ENCODE measurements at places on chromosomes 13 and 19. TPM values are rescaled to one million over a fixed set of nuclear protein-coding genes. Genes with fewer than 3 reads are reported as not detected.
A peak's percentile ranks its signal among the peaks of the same experiment; 100 is the strongest.

DNA sequence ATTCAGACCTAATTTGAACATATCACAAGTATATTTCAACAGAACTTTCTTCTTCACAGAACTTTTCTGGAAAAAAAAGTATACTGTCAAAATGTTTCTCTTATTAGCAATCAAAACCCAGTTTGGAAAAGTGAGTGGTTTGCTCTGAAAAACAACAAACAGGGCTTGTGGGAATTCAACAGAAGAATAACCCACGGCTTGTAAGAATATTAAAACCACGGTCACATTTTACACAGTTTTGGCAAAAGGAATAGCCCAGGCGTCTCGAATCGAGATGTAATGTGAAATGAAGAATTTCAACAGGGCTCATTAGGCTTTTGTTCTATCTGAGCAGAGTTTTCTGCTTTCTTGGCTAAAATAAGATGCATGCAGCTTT is 70.7 kb downstream of the COL4A2 start:
- no peak for DNase-seq

Gene GZMM
- not detected for total RNA-seq

Gene ZFP82
- 0.88 TPM for total RNA-seq

DNA sequence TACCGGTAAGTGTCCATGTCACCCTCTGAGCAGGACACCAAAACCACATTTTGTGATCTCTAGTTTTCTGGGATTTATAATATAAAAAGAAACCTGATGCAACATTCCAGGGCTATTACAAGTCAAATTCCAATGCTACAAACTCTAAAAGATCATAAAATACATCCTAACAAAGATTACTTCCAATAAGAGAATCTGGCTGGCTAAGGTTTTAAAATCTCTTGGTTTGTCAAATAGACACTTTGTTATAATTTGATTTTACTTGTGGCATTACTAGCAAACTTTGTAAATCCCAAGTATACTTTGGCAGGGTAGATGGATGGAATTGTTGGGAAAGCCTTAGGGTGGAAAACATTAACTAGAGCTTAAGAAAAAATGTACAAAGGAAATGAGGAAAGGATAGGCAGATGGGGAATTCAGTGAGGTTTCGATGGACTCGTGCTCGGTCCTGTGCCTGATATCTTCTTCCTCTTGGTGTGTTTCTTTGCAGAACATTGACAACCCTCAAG is 74.0 kb upstream of the POMP start:
- DNase-seq: no peak

- DNase-seq: peak; percentile 46
These were observed 10.5 kb downstream of the ZIC2 start for GRCh38 chr13:99991828-99992775.

DNA sequence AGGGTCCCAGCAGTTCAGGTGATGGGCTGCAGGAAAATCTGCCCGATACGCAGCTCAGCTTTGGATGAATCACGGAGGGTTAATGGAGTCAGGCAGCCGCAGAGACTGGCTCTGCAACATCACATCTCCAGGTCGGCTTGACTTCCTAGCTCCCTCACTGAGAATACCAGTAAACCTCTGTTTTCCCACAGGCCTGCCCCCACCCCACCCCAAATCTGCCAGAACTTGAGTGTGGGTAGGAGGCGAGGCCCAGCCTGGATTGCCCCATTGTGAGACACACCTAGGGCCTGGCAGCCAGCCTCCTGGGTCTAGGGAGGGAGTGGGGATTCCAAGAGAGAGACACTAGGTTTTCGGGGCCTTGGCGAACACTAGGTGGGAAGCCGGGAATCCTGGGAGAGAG is 3.7 kb upstream of the KRTDAP start:
- no peak for DNase-seq

DNA sequence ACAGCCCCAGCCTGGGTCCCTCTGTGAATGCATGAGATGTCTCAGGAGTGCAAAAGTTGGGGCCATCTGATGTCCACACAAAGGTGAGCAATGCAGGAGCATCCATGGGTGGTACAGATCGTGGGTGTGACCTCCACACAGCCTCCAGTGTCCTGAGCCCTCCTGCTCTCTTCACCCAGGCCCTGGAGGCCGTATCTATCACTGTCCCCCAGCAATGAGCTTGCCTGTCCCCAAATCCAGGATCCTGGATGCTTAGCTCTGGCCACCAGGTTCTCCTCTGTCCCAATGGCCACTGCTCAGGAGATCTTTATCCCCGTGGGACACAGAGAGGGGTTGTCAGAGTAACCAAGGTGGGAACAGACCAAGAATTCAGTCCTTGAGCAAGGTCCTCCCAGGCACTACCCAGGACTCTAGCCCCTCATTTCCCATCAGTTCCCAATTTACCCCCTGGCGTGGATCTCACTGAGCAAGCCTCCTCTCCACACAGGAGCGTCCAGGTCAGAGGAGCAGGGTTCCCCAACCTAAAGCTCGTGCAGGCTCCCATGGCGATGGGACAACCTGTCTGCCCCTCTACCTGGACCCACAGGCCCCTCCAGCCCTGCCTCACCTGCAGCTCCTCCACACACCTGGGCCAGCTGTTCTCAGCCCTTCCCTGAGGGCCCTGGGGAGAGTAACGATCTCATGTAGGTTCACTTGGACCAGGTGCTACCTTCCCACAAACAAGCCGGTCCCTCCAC is 11.3 kb downstream of the CEACAM21 start:
- DNase-seq: no peak

DNA sequence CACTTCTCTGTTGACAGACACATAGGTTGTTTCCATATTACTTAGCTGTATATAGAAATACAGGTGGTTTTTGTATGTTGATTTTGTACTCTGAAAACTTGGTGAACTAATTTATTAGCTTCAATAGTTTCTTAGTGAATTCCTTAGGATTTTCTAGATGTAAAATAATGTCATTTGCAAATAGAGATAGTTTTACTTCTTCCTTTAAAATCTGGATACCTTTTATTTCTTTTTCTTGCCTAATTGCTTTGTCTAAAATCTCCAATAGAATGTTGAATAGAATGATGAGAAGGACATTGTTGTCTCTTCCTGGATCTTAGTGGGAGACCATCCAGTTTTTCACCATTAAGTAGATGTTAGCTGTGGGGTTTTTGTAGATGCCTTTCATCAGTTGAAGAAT is 18.7 kb downstream of the RB1 start:
- no peak for DNase-seq

Gene CCDC8
- total RNA-seq: not detected

- no peak for DNase-seq
These were observed 7.2 kb downstream of the ADGRE2 start for GRCh38 chr19:14770944-14771839.

DNA sequence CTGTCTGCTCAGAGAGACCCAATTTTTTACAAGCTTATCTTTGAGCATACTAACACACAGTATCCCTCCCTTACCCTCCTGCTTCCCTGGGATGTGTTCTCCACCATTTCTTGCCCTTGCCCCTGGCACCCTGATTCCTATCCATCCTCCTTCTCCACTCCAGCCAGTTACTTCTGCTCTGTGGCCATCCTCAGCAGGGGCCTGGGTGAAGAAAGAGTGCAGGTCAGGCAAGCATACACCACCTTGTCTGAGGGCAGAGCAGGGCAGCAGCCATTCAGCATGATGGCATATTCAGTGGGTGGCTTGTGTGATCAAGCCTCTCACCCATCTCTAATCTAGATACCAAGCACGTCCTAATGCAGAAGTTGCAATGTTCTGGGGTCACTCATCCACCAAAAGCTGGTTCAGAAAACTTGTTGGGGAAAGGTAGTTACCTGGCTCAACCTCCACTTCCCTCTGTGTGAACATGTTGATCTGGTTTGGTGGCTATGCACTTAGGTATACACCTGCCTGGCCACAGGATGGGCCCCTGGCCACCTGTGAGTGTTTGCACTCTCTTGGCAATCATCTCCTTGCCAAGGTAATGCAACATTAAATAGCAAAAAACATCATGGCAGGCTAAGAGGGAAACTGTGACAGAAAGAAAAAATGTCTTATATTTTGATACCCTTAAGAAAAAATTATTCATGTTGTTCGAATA is 900.3 kb upstream of the MIR17HG start:
- no peak for DNase-seq

Gene ANKLE1
- total RNA-seq: 0.06 TPM

GRCh38 chr13:59442944-59443486 is 720.7 kb downstream of the DIAPH3 start:
- DNase-seq: no peak

Gene GADD45GIP1
- 47.4 TPM for total RNA-seq

DNA sequence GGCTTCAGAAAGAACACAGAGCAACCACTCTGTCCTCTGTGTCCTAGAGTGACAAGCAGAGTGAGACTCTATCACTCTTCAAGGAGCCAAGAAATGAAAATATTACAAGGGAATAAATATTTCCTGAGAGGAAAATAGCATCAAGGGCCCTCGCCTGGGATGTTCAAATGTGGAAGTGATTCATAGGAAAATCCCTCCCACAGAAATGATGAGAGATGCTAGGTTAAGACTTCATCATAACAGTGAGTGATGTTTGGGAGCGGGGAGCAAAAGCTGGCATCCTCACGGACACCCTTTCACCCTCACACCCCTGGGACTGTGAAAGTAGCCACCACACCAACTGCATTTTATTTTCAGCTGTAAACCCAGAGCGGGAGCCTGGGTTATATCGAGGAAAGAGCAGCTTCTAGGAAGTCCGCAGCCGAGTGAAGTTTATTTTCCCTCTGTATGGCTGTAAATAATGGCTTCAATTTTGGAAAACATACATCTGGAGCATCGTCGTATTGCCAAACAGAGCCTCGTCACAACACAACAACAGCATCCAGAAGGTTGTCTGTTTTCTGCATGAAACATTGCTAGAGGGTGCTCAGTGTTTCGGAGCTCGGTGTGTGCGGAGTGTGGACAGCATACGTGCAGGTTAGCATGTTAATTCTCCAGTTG is 54.8 kb downstream of the DLEU7 start:
- no peak for DNase-seq

Gene RAB3D
- total RNA-seq: 0.37 TPM

DNA sequence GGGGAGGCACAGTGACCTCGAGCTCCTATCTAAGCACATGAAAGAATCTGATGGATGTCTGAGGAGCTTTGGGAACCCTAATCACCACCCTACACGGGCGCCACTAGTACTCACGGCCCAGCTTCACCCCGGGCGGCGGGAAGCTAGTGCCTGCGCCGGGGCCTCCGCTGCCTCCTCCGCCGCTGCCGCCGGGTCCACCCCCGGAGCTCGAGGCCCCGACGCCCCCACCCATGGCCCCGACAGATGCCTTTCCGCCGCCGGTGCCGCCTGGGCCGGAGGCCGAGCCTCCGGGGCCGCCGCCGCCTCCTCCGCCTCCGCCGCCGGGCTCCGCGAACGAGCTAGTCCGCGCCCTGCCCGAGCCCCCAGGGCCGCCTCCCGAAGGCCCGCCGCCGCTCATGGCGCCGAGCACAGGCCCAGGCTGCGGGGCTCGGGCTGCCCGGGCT is 312 bp downstream of the GSK3A start:
- DNase-seq: no peak

Gene CCNE1
- total RNA-seq: 50.1 TPM

- DNase-seq: no peak
These were observed 107.9 kb downstream of the GGACT start for GRCh38 chr13:100480676-100481075.

Gene MYH14
- 3.2 TPM for total RNA-seq

Gene PALM3
- 2.0 TPM for total RNA-seq

DNA sequence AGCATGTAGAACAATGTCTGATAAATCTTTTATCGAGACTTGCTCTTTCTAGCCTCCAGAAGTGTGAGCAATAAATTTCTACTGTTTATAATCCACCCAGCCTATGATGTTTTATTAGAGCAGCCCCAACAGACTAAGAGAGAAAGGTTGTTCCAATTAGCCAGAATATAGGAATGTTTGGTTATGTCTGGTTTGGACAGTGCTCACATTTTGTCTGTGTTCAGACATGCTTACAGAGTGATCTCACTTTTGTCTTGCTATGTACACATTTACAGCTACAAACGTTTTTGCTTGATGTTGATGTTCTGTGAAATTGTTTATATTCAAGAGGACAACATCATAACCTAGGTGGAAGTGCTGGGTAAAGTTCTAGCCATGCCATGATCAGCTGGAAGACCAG is 18.0 kb upstream of the EVI5L start:
- DNase-seq: no peak

DNA sequence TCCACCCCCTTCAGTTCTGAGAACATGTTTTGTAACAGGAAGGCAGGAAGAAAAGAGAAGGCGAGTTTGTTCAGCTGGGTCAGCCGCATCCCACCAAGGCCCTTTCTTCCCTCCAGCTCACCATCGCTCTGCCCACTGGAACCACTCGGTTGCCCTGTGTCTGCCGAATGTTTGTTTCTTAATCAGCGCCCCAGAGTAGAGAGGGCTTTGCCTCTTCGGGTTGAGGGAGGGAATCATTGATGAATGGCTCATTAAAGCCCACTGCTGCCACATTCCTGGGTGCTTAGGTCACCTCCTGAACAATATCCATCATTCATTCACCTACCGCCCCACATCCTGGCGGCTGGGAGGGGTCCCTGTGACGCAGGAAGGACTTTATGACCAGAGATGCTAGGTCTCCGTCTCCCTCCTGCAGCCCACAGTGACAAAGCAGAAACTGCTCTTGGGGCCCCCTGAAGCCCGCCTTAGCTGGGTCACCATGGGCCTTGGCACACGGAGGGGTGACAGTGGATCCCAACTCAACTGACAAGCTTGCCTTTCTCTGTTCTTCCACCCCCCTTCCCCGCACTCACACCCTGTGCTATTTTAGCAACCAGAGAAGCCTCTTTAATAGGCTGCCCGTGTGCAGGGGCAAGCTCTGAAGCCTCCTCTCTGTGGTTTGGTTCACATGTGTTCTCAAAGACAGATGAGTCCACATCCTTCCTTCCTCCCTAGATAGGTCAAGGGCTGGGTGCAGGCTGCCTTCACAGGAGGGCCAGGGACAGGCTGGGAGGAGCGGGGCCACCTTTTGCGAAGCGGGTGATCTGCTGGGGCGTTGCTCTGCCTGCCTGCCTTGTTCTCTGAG is 46.2 kb downstream of the ACTN4 start:
- DNase-seq: peak; percentile 98

GRCh38 chr13:44399074-44399473 is 25.4 kb downstream of the SERP2 start:
- no peak for DNase-seq

DNA sequence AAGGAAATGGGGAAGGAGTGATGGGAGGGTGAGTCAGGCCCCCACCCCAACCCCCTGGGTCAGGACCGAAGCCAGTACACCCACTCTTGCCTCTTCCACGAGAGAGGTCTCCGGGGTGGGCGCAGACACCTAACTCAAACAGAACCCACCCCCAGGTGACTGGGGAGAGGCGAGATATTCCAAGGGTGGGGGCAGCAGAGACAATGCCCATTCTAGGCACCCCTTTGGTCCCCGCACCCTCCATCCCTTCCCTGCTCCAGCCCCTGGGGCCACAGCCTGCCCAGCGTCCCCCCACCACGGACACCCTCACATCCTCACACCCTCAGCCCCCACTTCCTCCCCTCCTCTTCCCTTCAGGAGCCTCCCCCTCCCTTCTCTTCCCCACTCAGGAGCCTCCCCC is 682 bp downstream of the ZSCAN18 start:
- DNase-seq: no peak

- DNase-seq: peak; percentile 23
These were observed at the start of gene GPR183 for GRCh38 chr13:99307247-99307646. GPR183 (minus strand) TSS chr13:99307399; CDS start chr13:99296145, 11,254 bp downstream.

Gene PTGIR
- 0.06 TPM for total RNA-seq

GRCh38 chr13:94419304-94419924 is 60.1 kb downstream of the DCT start:
- no peak for DNase-seq

Gene ZNF284
- 1.1 TPM for total RNA-seq

Gene SLC25A41
- total RNA-seq: not detected
